NCI-H1694 treated with DMSO at 0.1 percent for 48 hours (cell line): ENCODE measurements at places on chromosomes 4 and X.

- DNase-seq, result no peak
Observed at GRCh38 chr4:141860974-141861373, 224.6 kb downstream of the IL15 start.

DNA sequence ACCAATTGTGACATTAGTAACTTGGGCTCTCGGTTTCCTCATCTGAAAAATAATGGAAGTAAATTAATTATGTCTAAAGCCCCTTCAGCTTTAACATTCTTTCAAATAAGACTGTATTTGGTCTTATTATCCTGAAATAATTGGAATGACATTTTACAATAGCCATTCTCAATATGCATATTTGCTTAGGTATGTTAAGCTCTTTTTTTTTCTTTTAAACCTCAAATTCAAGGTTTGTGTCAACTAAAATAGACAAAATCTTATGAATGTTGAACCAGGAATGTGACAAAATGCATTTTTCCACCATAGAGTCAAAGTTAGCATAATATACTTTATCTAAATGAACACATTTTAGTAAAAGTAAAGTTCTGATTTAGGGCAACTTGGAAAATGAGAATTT is 34.4 kb upstream of the TET2 start:
- DNase-seq, result no peak

GRCh38 chr4:184373886-184374405 is 100.4 kb downstream of the IRF2 start:
- DNase-seq, result no peak

DNA sequence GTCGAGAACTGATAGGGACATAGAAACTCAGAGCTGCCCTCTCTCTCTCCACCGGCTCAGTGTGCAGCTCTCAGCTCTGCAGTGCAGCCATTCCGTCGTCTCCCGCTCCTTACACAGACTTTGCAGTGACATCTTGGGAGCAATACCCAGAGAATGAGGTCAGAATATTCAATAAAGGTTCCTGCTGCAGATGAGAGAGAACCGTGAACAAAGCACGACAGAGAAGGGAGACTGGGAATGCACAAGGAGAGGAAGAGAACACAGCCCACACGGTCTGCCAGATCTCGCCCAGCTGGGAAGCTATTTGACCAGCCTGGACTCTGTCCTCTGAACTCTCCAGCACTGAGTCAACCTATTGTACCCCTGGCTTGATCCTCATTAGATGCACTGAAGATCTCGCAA is 118.0 kb upstream of the PPARGC1A start:
- DNase-seq, result no peak

DNA sequence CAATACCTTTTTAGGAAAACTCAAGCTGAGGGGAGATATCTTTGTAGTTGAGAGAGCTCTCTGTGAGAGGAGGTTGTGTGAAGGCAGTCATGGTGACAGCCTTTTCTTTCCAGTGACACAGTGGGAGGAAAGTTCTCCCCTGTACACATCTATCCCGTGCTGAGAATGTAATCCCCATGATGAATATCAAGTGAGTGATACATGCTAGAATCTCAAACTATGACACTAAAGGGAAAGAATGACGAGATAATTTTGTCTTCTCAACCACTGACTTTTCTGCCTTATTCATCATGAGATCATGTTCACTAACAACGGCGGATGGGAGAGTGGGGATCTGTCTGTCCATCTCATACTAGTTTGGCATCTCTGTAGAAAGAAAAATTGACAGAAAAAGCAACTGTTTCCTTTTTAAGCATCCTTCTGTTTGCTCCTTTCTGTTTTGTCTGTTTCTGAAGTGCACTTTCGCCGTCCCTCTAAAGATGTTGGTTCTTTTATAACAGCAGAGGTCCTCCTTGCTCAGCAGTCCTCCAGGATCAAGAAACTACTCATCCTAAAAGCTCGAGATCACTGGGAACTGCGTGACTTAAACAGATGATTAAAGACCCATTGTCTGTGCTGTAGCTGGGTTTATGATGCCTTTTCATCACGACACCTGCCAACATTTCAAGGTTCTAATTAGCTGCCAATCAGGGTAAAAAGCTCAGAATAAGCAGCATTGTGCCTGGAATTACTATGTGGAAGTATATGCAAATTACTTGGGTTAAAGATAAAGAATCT is 137.6 kb downstream of the DCK start:
- no peak for DNase-seq

- no peak for DNase-seq
Observed at GRCh38 chr4:169399976-169400767, 129.4 kb upstream of the SH3RF1 start.

DNA sequence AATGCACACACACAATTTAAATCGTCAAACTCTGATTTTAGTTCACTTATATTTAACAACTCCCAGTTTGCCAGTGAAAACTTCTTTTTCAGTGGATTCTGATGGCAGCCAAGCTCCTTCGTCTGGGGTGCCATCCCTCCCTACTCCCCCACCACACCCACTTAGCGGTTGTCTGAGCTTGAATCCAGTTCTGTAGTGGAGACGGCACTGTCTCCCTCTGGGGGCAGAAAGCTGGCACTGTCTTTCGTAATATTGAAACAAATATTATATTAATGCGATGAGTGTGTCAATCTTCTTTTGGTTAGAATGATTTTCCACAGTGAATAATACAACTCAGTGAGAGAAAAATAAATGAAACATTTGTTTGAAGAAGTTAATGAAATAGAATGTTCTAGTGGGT is 5.4 kb downstream of the MEPE start:
- peak; percentile 11 for DNase-seq

GRCh38 chrX:29466456-29466855 is 748.9 kb upstream of the MAGEB2 start:
- no peak for DNase-seq

- no peak for DNase-seq
Observed at GRCh38 chr4:119543187-119543586, 85.4 kb downstream of the PDE5A start.

- DNase-seq, result no peak
Observed at GRCh38 chr4:158914218-158914617, 145.4 kb downstream of the FNIP2 start.

- no peak for DNase-seq
Observed at GRCh38 chrX:114508756-114509155, 75.1 kb upstream of the HTR2C start.

- DNase-seq, result no peak
Observed at GRCh38 chr4:131258361-131258760, 1890.7 kb upstream of the PCDH10 start.

DNA sequence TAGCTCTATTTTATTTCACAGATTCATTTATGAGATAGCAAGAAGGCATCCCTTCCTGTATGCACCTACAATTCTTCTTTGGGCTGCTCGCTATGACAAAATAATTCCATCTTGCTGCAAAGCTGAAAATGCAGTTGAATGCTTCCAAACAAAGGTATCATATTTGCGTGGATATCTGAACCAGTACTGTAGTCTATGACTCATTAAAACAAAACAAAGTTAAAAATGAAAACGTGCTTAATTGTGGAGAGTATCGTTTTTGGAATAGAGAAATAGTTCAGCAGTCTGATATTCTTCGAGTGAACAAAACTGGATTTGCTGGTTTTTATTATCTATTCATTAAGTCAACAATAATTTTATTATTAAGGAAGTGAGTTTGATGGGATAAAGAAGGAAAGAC is 6.3 kb downstream of the AFP start:
- no peak for DNase-seq

- DNase-seq, result no peak
Observed at GRCh38 chrX:17160975-17161374, 214.0 kb upstream of the NHS start.

DNA sequence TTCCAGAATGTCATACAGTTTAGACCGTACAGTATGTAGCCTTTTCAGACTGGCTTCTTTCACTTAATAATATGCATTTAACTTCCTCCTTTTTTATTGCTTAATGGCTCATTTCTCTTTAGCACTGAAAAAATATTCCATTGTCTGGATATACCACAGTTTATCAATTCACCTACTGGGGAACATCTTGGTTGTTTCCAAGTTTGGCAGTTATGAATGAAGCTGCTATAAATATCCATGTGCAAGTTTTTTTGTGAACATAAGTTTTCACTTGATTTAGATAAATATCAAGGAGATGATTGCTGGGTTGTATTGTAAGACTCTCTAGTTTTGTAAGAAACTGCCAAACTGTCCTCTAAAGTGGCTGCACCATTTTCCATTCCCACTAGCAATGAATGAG is 375.5 kb downstream of the PCDH18 start:
- no peak for DNase-seq

DNA sequence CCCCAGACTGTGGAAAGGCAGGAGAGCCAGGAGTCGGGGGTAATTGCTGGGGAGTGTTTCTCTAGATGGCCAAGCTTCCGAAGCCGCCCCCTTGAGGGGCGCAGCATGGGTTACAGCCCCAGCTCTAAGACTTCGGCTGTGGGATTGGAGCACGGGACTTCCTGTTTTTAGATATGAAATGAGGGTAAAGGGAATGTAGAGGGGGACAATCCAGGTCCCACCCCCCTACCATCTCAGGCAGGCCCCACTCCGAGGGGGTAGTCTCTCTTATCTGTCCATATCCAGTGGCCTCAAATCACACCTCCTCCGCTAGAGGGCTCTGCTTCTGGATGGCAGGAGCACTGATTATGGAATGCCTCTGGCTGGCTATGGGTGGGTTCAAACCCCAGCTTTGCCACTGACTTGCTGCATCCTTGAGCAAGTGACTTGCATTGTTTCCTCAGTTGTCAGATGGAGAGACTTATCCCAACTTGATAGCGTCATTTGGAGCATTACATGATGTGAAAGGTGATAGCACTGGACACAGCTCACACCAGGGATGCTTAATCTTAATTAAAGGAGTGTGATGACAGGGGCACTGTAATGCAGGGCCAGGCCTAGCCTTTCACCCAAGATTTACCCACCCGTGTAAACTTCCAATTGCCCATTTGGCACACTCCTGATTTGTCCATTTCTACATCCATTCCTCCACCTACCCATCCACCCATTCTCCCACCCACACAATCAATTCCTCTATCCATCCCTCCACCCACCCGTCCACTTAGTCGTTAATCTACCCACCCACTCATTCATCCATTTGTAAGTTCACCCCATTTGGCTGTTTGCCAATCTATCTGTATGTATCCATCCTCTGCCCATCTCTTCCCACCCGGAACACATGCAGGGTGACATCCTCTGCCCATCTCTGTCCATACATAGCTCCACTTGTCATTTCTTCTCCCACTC is 848 bp upstream of the KCND1 start:
- peak; percentile 52 for DNase-seq

DNA sequence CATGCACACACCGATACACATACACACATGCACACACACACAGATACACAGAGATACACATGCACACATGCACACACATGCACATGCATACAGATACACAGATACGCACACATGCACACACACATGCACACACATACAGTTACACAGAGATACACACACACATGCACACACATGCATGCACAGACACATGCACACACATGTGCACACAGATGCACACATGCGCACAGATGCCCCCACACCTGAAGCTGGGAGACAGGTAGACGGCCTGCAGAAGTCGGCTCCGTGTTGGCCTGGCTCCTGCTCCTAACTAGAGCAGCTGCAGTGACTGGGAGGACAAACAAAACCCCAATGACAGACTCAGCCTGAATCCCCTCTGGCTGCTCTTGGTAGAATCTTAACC is 46.8 kb downstream of the PSAPL1 start:
- no peak for DNase-seq

- DNase-seq, result no peak
Observed at GRCh38 chr4:56764775-56765174, 56.7 kb downstream of the SPINK2 start.

DNA sequence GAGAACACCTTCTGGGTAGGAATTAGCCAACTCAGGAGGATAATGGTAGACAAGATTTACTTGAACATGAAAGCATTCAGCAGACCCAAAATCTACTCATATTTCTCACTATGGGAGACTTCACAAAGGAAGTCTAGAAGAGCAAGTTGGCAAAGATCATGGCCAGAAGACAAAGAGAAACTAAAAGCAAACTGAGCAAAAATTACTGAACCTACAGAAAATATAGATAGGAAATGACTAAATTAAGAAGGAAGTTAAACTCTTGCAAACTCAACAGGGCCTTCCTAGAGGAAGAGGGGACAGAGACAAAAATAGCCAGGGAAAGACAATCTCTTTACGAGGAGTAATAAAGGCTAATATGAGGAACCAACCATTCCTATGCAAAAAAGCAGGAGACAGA is 18.7 kb downstream of the CORIN start:
- DNase-seq, result no peak

- DNase-seq, result no peak
Observed at GRCh38 chr4:173745765-173746164, 215.7 kb upstream of the HAND2 start.

DNA sequence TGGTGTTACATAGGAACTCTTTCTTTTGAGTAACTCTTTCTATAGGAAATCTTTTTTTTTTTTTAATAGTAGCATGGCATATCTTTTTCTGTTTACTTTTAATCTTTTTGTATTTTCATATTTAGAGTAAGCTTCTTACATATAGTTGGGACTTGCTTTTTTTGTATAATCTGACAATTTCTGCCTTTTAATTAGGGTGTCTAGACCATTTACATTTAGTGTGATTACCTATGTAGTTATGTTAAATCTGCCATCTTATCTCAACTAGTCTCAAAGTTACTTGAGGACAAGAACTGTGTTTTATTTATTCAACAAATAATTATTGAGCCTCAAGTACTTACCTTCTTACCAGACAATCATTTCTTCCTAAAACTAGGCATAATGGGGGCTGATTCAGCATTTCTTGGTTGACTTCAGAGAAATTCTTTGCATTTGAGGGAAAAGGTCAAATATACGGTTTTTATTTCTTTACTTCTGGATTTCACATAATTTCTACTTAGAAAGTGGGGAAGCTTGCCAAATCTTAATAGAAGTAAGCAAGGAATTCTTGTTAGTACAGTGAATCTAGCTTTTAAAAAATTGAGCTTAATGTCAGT is 28.6 kb downstream of the MND1 start:
- DNase-seq, result no peak

DNA sequence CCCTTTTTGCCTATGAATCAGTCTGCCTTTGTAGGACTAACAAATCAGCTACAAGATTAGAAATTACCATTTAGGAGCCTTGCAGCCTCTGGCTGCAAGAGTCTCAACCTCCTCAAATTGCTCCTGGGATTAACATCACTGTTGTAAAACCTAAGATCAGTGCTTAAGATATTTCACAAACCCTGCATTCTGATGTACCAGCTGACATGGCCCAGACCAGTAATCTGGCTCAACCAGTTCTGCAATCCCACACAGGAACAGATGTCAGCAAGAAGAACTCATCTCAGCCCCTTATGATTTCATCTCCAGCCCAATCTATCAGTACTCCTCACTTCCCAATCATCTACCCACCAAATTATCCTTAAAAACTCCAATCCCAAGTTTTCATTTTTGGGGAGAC is 32.5 kb upstream of the AADAT start:
- DNase-seq, result no peak

- DNase-seq, result no peak
Observed at GRCh38 chrX:43025806-43026315, 247.9 kb upstream of the PPP1R2C start.
